ENCODE measurements at places on chromosomes 2 and 18.

- DNase-seq: no peak
These were observed 745.9 kb upstream of the SLC8A1 start for GRCh38 chr2:41197781-41198180.

DNA sequence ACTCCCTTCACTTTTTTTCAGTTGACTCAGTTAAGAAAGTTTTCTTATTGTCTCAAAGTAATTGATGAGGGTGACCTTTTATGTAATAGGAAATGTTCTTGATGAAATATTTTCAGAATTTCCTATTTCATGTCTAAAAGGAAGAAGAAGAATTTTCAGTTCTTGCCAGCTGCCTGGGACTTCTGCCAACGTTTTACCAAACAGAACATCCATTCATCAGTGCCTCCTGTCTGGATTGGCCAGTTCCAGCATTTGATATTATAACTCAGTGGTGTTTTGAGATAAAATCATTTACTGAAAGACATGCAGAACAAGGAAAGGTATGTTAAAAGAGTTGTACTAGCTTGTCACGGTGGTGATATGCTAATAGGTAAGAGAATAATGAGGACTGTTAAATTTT lies 104.7 kb upstream of the MYO3B start:
- DNase-seq: peak; percentile 13

DNA sequence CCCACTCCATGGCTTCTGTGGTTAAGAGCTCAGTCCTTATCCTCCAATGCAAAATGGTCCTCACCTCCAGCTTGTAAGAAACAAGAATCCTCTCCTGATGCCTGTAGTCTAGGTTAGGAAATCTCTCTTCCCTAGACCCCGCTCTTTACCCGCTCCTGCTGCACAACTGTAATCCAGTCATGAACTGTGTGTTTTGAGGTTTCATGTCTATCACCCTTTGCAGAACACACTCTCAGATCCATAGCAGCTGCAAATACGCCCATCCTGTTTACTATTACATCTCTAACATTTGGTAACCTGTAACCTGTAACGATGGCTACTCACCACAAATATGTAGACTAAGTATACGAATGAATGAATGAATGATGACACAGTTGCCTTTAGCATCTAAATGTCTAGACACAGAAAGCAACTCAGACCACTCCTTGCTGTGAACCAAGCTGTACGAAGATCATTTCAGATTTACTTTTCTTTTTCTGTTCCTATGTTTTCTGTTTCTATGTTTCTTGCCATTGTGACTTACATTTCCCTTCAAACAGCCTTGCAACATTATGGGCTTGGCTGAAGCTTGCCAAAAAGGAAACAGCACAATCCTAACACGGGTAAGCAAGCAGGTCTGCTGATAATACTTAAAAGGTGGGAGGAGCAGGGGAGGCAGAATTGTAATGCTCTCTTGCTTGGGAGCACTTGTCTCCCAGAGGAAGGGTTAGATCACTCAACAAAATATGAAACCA lies 53.7 kb downstream of the EPHA4 start:
- no peak for DNase-seq

GRCh38 chr2:2942225-2942624 lies 435.4 kb downstream of the EIPR1 start:
- DNase-seq: no peak

DNA sequence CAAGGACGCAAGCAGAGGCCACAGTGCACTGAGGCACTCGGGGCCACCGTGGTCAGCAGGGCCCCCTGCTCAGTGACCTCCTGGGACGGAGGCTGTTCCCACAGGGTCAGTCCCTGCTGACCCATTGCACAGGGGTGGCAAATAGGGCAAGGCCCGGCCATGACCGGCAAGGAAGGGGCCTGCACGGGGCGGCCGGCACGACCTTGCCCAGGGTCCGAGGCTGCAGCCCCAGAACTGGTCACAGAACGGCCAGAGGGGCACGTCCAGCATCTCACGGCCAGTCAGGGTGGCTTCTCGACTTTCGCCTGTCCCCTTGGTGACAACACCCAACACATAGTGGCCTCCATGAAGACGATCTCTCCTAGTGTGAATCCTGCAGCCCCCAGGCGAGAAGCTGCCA lies 27.6 kb upstream of the OTOS start:
- no peak for DNase-seq

- no peak for DNase-seq
These were observed 196.4 kb downstream of the NOL4 start for GRCh38 chr18:34028324-34028723.

DNA sequence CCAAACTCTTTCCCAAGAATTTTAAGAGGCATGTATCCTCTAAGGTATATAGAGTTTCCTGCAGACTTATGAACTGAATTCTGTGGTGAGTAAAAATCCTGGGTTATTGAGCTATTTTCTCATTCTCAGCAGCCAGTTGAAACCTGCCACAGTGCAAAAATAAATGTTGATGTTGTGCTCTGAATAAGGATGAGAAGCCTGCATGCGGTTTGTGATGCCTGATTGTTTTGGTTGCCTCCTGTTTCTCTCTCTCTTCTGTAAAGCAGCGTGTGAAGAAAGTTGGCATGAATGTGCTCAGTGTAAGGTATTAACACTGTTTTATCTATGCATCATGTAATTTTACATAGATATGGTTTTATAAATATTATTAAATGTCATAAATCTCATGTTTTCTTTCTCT lies 452.6 kb downstream of the CDH2 start:
- no peak for DNase-seq

- no peak for DNase-seq
These were observed 29.2 kb downstream of the MYO1B start for GRCh38 chr2:191274413-191274815.
